LoVo (cell line): ENCODE measurements at places on chromosomes 6 and 20.
A peak's percentile ranks its signal among the peaks of the same experiment; 100 is the strongest.

- DNase-seq, result peak; percentile 35
Measured at GRCh38 chr6:52598123-52598823, 21.4 kb upstream of the TRAM2 start.

- DNase-seq, result no peak
Measured at GRCh38 chr6:3455147-3455568, 1.7 kb downstream of the SLC22A23 start.

DNA sequence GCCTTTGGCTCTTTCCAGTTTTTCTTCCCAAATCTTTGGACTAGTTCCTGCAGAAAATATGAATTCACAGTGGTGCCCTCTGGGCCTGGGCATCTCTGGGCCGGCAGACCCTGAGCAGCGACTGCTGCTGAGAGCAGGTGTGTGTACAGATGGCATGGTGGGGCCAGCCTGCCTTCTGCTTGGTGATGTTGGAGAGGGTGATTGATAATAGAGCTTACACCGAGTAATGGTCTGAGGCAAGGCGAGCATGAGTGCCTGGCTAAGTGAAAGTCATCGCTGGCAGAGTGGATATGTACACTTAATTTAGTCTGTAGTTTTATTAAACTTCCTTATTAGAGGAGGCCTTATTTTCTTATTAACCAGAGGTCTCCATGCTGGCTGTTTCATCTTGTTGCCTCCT, 156.9 kb downstream of the CDKAL1 start:
- no peak for DNase-seq

GRCh38 chr6:100509101-100509500, 44.4 kb upstream of the SIM1 start:
- no peak for DNase-seq
